ENCODE measurements at places on chromosomes 16 and 17.

- peak; percentile 88 for DNase-seq
These were observed 376 bp upstream of the STAC2 start for GRCh38 chr17:39225959-39226683.

DNA sequence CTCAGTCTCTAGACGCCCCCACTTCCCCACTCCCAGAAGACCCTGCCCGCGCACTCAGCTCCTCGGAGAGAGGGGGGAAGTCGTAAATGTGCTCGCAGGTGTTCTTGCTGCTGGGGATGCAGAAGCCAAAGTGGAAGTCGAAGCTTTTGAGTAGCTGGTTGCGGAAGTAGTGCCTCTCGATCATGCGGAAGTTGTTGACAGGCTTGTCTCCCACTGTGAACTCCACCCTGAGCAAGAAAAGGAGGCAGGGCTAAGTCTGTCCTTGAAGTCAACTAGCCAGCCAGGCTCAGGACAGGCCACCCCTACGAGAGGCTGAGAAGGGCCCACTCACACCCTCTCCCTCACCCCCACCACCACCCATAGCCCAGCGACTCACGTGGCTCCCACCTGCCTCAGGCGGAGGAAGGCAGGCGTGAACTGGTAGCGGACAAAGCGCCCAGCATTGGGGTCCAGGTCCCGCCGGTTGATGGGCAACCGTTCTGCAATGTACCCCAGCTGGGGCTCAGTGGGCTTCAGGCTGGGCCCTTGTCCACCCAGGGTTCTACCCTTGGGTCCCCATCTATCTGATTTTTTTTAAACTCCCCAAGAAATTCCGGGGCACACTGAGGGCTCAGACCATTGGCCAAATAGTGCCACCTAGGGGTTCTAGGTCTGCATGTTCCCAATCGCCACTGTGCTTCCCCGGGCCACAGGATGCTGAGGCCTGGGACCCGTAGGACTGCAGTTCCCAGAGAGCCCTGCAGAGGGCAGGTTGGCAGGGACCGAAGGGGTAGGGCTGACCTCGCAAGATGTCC is 4.6 kb downstream of the UNC119 start:
- peak; percentile 65 for DNase-seq

DNA sequence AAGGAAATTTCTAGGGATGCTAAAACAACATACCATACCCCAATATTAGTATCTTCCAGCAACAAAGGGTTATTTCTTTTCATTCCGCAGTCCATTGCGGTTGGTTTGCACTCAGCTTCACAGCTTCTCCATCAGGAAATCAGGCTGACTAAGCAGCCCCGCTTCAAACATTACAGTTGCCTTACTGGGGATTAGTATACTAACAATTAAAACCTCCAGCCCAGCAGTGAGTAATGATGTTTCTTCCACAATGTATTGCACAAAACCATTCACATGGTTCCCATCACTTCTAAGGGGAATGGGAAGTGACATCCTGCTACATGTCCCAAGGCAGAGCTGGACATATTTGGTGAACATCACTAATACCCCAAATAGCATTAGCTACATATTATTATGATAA is 1384.9 kb downstream of the CDH8 start:
- DNase-seq = no peak

- no peak for DNase-seq
These were observed 3.9 kb downstream of the ABAT start for GRCh38 chr16:8678068-8678927.

DNA sequence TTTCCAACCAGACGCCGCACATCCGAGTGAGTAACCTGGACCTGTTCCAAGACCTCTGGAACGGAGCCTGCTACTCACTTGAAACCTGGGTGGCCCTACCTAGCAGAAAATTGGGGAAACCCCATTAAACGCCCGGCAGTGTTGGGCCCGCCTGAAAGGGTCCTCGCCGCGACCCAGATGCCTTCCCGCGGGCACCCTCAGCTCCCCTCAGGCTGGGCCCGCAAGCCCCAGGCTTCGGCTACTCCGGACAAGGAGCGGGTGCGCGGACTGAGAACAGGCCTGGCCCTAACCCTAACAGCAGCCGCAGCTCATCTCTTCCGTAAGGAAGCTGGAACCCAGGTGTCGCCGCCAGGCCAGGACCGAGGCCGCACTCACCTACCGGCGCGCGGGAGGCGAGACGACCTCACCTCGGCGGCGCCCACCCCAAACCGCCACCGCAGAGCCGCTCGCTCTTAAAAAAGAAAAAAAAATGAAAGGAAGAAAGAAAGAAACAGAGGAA is 344 bp downstream of the PSME3IP1 start:
- DNase-seq = peak; percentile 64

DNA sequence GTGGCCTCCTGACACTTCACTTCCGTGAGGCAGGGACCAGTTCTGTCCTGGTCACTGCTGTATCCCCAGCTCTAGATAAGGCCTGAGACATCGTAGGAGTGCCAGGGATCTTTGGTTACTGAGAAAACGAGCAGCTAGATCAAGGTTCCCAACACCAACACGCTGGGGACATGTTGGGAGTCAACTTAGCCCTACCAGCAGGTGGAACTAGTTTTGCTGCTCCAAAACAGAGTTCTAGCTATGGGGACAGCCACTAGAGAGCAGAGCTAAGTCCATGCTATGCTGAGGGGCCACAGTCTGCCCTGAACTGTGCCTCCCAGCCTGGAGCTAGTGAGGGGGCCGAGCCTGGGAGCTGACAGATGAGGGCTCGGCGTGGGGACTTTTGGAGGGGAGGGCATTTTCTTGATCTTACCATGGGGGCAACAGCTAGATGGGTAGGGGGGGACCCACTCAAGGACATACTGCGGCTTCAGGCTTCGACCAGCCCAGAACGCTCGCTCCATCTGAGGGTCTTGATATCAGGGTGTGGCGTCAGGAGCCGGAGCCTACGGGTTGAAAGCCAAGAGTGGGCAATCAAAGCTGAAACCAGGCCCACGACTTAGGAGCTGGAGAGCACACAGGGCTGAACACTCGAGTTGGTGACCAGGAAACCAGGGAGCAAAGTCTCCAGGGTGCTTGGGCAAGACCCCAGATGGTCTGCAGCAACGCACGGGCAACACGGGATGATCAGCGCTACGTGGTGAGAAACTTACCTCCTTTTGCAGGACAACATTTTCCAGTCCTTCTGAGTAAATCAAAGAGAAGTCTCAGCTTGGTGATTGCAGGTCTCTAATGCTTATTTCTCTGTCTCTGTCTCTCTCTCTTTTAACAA is 13.4 kb downstream of the SNX20 start:
- DNase-seq = no peak

- DNase-seq = peak; percentile 77
These were observed 555.8 kb downstream of the RBFOX1 start for GRCh38 chr16:7888411-7888810.
